ENCODE measurements at places on chromosomes 13 and 19.
A peak's percentile ranks its signal among the peaks of the same experiment; 100 is the strongest.

GRCh38 chr19:44142059-44142433, 692 bp downstream of the ZNF234 start:
- DNase-seq: no peak

DNA sequence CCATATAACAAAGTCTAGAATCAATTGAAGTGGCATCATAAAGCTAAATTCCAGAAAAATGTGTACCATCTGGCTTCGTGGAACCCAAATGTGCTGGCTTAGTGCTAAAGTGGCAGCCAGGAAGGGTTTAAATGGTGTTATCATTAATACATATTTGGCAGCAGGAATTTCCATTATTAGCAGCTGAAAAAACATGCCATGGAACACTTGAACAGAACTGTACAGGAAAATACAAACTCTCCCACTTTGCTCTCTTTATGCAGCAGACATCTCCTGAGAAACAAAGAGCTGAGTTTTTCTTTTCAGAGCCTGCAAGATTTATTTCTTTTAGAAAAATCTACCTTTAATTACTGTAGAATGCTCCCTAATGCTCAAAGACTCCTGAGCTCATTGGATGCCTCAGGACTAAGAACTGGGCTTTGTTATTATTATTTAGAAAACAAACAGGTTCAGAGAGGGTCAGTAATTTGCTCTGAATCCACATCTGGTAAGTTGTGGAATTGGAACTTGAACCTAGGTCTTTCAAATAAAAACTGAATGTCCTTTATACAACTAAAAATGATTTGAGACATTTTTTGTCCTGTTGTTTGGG, 179.0 kb downstream of the LACC1 start:
- DNase-seq: no peak

DNA sequence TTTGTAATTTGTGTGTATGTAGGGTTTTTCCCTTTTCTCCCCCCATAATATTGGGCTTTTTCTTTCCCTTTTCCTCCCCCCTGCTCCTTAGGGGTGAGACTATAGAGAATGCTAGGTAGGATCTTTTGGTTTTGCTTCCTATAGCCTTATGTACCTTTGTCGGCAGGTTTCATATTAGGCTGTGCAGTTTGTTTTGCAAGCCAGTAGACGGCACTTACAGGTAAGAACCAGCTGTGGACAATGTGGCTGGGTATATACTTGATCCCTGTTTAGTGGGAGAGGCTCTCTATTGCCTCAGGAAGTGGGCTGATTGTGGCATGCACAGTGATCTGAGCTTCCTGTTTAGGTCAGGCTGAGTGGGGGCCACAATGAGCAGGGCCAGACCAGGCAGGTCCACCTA, 359.2 kb upstream of the OBI1 start:
- no peak for DNase-seq

- no peak for DNase-seq
Measured at GRCh38 chr13:109783447-109783814, 3.0 kb downstream of the IRS2 start.

GRCh38 chr13:27117952-27118351, 53.7 kb downstream of the USP12 start:
- no peak for DNase-seq

DNA sequence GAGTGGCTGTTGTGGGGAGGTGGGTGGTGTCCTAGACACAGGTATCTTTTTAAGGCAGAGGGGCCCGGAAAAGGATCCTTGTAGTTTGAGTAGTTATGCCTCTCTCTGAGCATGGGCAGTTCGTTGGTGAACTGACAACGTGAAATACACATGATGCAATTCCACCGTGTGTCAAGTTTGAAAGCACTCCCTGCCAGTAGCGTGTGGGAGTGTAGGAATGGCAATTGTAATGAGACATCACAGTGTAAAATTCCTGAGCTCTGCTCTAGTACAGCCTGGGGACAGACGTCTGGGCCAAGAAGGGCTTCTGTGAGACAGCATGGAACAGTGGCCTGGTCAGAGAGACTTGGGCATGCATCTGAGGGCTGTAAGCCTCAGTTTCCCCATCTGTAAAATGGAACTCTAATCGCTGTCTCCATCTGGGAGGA, 10.4 kb upstream of the ASF1B start:
- no peak for DNase-seq

DNA sequence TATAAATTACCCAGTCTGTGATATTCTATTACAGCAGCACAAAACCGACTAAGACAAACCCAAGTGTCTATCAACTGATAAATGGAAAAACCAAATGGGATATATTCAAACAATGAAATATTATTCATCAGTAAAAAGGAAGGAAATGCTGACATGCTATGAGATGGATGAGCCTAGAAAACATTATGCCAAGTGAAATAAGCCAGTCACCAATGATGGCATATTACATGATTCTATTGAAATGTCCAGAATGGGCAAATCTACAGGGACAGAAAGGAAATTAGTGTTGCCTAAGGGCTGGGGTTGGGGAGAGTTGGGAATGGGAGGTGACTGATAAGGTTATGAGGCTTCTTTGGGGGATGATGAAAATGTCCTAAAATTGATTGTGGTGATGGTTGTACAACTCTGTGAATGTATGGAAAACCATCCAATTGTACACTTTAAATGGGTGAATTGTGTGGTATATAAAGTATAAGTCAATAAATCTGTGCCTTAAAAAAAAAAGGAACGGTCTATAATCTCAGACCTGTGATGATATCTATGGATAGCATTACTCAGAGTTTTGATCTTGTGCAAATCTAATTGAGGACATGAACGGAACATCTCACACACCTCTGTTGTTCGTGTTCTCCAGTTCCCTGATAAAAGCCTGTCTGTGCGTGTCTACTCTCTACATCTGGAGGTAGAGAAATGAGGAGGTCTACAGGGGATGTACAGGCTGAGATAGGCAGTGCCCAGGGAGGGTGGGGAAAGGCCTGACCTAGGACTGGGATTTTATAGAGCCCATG, 49.0 kb downstream of the TNFRSF19 start:
- no peak for DNase-seq

- DNase-seq: no peak
Measured at GRCh38 chr13:76331943-76332712, 554.1 kb downstream of the KCTD12 start.

DNA sequence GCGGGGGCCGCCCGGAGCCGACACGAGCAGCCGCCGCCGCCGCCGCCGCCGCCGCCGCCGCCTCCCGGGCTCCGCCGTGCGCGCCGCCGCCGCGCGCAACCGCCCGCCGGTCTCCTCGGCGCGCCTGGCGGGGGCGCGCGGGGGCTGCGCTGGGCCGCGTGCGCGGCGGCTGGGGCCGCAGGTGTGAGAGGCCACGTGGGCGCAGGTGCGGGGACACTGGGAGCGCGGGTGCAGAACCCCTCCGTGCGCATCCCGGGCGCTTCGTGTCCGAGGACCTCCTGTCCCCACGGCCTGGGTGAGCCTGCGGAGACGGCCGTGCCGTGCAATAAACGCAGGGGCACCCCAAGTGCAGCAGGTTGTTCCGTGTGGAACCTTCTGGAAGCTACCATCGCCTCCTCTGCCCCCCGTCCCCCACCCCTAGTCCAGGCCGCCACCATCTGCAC, at the start of gene LINGO3:
LINGO3 (minus strand) TSS at position 41 of the 443 bp plus-strand sequence. CDS start 16,378 bp downstream, outside the sequence.
- no peak for DNase-seq

GRCh38 chr13:73531014-73531413, 472.2 kb downstream of the KLF5 start:
- no peak for DNase-seq

DNA sequence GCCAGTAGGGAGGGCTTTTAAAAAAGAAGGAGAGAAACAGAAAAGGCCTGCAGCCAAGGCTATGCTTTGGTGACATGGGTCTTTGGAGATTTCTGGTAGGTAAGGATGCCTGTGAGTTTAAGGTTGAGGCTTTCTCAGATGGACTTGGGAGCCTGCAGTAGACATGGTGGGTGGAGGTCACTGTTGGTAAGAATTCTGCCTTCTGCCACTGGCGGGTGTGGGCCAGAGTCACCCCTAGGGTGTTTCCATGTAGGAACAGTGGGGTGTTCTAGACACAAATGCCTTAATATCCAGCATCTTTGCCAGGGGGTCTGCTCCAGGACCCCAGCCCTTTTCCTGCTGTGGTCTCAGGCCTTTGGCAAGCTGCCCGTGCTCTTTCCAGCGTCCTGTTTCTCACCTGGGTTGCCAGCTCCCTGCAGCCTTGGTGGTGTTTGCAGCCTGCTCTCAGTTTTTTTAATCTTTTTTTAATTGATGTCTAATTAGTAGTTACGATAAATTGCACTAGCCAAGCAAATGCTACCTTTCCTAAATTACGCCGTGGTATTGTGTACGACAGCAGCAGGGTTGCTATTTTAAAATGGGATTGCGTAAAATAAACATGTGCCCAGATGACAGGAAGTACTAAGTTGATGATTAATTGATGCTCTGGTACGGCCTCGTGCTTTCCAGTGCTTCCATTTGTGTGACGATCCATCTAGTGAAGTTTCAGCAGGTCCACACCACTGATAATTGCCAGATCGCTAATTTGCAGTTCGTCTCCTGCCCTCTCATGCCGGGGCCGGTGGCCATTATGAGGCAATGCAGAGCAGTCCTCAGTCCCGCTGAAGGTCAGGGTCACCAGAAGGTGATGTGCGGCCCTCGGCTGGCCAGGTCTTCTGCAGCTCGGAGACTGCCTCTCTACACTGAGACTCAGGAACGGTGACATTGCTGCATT, 35.3 kb upstream of the NPAS1 start:
- DNase-seq: no peak

GRCh38 chr13:40476175-40476958, 190.1 kb downstream of the FOXO1 start:
- DNase-seq: no peak

DNA sequence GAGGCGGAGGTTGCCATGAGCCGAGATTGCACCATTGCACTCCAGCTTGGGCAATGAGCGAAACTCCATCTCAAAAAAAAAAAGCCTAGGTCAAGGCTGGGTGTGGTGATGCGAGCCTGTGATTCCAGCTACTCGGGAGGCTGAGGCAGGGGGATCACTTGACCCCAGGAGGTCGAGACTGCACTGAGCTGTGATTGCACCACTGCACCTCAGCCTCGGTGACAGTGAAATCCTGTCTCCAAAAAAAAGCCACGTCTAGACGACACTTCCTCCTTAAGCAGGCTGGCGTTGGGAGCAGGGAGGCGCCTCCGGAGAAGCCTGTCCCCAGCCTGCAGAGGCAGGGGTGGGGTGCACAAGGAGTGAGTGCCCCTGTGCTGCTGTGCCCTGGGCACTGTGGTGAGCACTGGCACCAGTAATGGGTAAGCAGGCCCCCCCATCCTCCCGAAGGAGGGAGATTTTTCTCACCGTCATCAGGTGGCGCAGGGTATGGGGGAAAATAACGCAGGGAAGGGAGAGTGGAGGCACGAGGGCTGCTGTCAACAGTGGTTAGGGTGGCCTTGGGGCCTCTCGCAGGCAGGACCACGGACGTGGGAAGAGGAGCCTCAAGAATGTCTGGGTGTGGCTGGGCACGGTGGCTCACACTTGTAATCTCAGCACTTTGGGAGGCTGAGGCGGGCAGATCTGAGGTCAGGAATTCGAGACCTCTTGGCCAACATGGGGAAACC, 706 bp downstream of the P2RY11 start:
- DNase-seq: peak; percentile 76

DNA sequence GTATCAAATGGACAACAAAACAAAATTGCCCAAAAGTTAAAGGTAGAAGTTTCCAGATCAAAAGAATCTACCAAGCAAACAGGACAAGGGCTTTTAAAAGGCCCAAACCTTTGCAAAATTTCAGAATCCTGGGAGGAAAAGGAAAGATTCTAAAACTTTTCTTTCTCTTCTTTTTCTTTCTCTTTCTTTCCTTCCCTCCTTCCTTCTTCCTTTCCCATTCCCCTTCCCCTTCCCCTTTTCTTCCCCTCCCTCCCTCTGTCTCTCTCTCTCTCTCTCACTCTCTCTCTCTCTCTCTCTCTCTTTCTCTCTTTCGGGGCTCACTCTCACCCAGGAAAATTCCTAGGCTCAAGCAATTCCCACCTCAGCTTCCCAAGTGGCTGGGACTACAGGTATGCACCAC, 4.2 kb upstream of the PDCD5 start:
- no peak for DNase-seq

- DNase-seq: no peak
Measured at GRCh38 chr13:100543872-100544602, 44.6 kb downstream of the GGACT start.

- no peak for DNase-seq
Measured at GRCh38 chr19:3001235-3001800, 24.0 kb downstream of the TLE6 start.

- no peak for DNase-seq
Measured at GRCh38 chr19:17862711-17863519, 3.2 kb downstream of the RPL18A start.

DNA sequence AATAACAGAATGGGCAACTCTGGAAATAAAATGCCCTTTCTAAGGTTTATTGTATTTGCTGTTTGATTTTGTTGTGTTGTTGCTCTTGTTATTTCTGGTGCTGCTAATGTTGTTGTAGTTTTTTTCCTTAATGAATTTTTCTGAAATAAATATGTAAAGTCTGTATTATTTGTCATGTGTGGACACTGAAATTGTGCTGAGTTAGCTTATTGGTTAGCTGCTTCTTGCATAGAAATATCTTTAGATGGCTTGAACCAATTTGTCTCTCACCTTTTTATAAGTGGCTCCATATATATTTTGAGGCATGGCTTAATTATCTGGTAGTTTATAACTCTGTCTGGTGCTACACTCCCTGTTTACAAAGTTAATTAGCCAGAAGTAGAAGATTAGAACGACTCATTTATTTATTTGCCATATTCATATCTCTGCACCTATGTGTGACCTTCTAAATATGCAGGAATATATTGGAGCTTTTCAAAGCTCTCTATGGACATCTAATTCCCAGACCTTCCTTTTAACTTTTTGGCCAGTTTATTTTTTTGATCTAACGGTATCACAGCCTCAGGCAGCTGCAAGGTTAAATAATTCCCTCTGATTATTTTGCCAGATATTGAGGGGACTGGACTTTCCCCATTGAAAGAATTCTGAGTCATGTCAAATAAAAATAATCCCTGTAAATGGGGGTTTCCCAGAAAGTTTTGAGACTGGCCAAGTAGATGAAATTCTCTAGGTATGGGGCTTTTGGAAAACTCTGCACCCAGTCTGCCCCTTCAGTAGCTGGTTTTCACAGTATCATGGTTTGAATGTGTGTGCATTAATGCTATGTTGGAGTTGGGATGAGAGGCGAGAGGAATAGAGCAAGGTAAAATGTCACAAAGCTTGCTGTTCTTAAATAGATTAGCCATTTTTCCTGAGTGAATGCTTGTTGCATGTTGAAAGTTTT, 1331.7 kb upstream of the MIR17HG start:
- DNase-seq: no peak
